Adipose tissue (tissue), 3 donors: ENCODE measurements at places on chromosomes 7 and 10. TPM values are rescaled to one million over a fixed set of nuclear protein-coding genes. Genes with fewer than 3 reads are reported as not detected.

PLCE1 gene
- polyA plus RNA-seq: 2.4 TPM

NAT16 gene
- polyA plus RNA-seq: not detected

ARHGEF5 gene
- 10.0 TPM for polyA plus RNA-seq

PVRIG gene
- polyA plus RNA-seq: 0.54 TPM

AEBP1 gene
- polyA plus RNA-seq: 71.6 TPM

CHAT gene
- polyA plus RNA-seq: not detected

EPO gene
- 4.4 TPM for polyA plus RNA-seq

MMP21 gene
- 0.10 TPM for polyA plus RNA-seq

HECW1 gene
- polyA plus RNA-seq: not detected

FAM149B1 gene
- polyA plus RNA-seq: 25.2 TPM

SPDYE16 gene
- 0.05 TPM for polyA plus RNA-seq

GRK5 gene
- polyA plus RNA-seq: 20.8 TPM

EFCAB10 gene
- not detected for polyA plus RNA-seq

ZCWPW1 gene
- polyA plus RNA-seq: 9.6 TPM

ITIH2 gene
- not detected for polyA plus RNA-seq

LFNG gene
- polyA plus RNA-seq: 52.7 TPM

NUPR2 gene
- polyA plus RNA-seq: not detected
